ENCODE measurements at places on chromosomes 11 and 22.

DNA sequence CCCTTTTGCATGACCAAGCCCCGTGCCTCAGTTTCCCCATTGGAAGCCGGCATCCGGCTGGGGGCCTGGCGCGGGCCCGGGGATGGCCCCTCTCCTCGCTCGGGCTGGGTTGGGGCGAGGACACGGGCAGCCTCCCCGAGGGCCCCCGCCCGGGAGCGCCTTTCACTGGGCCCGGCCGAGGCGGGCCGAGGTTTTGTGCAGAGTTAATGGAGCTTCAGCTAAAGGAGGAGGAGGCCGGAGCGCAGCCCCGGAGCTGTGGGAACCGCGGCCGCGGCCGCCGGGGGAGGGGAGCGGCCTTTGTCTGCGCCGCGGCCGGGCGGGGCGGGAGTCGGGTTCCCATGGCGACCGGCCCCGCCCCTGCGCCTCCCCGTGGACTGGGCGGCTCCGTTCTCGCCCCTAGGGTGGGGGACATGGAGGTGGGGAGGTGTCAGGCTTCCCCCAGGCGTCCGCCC lies 1.4 kb upstream of the MAPK11 start:
- no peak for DNase-seq

DNA sequence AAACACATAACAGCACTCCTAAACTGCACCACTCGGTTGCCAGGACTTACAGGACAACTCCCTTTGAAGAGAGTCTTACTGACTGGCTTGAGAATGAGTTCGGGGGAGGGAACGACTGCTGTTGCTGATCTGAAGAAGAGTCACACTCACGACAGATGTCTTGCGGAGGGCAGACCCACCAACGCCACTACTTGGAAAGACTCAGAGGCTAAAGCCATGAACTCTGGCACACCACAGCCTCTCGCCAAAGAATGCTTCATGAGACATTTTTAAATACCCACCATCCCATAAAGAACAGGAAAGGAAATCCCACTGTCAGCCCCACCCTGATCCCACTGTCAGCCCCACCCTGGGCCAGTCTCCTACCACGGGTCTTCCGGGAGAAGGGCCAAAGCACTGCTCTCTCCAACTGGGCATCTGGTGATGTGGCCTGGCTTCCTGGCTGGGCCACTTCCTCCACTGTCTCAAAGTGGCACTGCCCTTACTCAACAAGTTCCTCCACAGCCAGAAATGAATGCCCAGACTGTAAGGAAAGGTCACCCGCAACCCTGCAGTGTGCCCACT lies 73.6 kb downstream of the MICAL3 start:
- DNase-seq: no peak

DNA sequence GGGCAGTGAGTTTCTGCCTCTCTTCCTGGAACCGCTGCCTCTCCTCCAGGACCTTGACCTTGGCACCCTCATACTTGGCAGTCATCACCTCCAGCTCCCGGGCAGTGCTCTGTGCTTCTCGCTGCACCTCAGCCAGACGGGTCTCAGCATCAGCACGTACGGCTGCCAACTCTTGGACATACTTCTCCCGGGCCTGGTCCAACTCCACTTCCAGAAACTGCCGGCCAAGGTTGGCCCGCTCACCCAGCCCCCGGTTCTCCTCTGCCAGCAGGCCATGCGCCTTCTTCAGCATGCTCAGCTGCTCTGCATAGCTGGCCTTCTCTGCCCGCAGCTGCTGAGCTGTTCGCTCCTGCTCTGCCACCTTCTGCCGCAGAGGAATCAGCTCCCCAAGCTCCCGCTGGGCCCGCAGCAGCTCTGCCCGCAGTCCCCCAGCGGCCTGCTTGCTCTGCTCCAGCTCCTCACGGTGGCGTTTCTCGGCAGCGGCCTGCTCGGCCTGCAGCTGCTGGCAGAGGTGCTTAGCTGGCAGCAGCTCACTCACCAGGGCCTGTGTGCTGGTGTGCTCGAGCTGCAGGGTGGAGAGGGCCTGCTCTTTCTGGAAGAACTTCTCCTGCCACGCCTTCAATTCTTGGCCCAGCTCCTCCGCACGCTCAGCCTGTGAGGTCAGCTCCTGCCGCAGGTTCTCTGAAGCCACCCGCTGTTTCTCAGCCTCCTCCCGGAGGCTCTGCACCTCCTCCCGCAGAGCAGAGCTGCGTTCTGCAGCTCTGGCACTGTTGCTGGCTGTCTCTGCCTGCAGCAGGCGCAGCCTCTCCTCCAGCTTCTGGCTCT lies 14.4 kb downstream of the IL18BP start:
- DNase-seq: no peak

DNA sequence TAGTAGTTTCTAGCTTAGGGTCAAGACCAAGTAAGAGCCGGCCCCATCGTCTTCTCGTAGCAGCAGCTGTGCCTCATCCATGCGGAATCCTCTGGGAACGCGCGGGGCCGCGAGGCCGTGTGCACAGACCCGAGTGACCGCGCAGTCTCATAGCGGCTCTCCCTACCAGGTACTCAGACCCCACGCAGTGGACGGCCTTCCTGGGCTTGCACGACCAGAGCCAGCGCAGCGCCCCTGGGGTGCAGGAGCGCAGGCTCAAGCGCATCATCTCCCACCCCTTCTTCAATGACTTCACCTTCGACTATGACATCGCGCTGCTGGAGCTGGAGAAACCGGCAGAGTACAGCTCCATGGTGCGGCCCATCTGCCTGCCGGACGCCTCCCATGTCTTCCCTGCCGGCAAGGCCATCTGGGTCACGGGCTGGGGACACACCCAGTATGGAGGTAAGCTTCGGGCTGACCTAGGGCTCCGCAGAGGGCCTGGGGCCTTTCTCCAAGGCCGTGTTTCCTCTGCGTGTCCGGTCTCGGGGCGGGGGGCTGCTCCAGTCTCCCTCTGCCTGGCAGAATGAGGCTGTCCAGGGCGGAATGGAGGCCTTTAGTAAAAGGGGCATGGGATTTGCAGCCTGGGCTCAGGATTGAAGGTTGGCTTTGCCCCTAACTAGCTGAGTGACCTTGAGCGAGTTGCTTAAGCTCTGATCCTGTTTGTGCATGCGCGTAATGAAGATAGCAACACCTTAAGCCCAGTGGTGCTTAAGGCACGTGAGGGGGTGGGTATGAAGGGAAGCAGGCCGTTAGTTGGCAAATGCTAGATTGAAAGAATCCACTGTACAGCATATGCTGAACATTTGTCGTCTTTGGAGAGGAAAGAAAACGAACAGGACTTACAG lies 48.9 kb downstream of the ST14 start:
- no peak for DNase-seq

DNA sequence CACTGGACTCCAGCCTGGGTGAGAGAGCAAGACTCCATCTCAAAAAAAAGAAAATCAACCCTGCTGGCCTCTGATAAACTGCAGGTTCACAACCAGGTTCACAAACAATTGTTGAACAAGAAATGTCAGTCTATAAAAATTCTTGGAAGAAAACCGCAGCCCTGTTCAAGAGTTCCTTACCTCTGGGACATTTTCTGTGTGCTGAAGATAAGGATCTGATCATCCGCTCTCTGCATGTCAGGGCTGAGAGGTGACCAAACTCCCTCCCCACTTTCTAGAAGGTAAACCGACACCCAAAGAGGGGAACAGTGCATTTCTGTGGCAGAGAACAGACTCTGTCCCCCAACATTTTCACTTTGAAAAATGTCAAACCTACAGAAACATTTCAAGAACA lies 4.2 kb upstream of the UPK3A start:
- DNase-seq: no peak

DNA sequence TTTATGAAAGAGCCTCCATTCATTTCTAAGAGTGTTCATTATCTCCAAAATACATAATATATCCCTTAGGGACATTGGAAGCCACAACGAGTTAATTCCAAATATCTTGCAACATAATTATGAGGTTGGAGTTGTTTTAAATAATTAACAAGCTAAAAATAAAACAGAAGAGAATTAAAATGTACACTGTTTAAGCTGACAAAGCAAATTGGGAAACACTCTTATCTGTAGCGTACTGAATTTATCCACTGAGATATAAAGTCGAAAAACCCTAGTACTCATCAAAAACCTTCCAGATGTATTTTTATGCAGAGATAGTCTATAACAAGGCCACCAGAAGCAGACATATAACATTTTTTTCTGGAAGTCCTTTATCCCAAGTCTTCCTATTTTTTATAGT lies 6.3 kb upstream of the OR5B2 start:
- no peak for DNase-seq

GRCh38 chr22:20441631-20442484 lies 4.2 kb upstream of the SCARF2 start:
- DNase-seq: no peak

DNA sequence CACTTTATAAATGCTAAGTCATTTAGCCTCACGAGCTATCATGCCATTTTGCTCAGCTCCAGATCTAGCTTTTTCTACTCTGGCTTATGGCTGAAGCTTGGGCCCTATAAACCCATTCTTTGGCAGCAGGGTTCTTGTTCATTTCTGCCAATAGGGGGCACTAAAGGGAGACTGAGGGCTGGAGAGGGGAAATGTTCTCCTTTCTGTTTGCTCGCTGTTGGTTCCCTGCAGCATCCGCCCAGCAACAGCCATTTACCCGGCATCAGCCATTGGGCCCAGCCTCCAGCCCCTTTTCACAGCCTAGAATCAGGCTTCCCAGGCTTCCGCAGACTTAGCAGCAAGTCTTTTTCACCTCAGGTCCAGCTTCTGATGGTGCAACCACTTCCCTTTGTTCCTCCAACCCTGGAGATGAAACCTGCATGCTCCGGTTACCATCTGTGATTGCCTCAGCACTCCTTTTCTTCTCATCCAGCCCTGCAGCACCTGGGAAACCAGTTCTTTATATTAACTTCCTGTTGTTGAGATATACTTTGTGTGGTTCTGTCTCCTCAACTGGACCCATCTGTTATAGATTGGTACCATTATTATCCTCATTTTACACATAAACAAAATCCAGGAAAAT lies 4.2 kb upstream of the ME3 start:
- no peak for DNase-seq

All from stimulated activated CD4-positive, alpha-beta T cell treated with anti-CD3 and anti-CD28 coated beads, TNF-alpha, amount 100 ng/mL, for 4 hours (primary cell).